CD4-positive, alpha-beta T cell treated with Interleukin-21 for 1 hour (primary cell): ENCODE measurements at places on chromosomes 1 and 21.
A peak's percentile ranks its signal among the peaks of the same experiment; 100 is the strongest.

DNA sequence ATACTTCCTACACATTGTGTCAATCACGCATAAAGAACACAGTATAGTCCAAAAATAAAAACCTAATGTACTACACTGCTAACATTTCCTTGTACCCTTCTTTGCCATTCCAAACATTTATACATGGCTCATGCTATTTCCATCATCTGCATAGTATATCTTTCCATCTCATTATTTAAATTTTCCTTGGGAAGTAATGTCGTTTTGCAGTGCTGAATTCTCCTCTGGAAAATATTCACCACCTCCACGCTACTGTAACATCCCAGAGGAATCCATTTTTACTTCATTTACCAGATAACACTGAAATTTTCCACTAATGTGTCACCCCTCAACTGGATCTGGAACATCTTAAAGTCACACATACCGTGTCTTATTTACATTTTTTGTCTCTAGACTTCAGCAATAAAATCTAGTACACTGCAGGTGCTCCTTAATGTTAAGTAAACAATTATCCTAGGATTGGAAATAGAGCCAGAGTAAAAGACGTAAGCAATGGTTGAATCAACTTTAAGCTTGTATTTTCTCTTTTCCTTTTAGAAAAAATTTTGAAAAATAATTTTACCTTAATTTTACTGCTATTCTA is 881.0 kb downstream of the AMY1C start:
- DNase-seq, result no peak

- DNase-seq, result no peak
These were observed 209.2 kb downstream of the ZNF326 start for GRCh38 chr1:90204023-90204590.

DNA sequence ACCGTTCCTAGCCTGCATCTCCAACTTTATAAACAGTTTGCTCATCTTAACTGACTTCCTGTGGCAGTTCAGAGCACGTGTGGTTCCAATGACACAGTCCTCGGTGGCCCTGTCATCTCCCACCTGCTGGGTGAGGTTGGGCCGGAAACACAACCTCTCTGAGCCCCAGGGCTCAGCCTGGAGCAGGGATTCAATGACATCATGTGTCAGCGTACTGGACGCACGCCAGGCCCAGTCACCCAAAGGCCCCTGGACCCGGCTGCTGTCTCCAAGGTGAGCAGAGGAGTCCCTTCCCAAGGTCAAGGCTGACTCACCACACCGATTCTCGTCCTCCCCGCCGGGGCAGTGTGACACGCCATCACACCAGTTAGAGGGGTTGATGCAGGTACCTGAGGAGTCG is 19.9 kb downstream of the TMPRSS2 start:
- DNase-seq, result no peak

GRCh38 chr1:236100799-236101198 is 35.9 kb upstream of the NID1 start:
- no peak for DNase-seq

GRCh38 chr1:14851760-14852159 is 253.3 kb downstream of the KAZN start:
- DNase-seq, result no peak

DNA sequence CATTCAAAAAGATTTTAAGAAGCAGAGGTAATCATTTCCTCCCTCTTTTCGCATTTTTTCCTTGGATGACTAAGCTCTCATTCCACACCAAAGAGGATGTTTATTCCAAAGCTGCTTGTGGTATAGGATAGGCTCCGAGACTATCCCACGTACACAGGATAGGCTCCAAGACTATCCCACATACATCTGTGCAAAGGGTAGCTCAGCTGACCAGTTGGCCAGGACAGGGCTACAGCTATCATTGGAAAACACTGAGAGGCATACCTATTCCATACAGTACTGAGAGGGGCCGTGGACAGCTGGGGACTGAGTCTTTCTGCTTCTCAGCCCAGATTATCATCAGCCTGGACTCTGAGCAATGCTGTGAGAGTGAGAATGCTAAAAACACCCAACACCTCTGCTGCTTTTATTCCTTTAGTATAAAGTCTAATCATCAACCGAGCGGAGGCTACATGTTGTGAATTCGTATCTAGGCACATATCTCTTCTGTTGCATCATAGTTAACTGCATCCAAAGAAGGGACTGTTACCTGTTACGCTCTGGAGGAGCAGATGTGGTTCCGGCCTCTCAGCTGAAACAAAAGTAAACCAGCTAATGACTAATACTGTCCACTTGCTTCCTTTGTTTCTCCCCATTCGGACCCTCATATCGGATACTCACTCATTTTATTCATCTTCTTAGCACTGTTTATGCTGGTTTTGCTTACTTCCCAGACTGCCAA is 141.0 kb downstream of the TNFSF18 start:
- no peak for DNase-seq

GRCh38 chr21:31181082-31181750 is 142.9 kb upstream of the KRTAP19-8 start:
- peak; percentile 39 for DNase-seq

DNA sequence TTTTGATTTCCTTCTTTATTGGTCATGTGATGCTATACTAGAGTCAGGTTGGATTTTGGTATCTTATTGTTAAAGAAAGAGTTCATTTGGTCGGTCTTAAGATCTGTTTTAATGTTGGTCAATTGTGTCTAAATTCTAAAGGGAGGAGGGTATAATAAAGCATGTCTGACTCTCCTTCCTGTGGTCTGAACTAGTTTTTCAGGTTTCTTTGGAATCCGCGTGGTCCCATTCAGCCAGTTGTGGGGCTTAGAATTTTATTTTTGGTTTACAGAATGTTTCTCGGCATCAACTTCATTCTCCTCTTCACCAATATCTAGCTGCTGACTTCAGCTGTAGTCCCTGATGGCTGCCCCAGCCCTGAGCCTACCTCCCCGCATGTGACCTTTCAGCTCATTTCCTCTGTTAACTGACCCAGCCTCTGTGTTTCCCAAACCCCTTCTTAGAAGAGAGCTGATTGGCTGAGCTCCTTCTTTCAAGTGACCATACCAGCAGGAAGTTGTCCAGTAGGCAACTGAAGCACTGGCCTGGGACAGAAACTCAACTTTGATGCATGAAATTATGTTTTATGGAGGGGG is 8.7 kb upstream of the MYOC start:
- DNase-seq, result no peak

DNA sequence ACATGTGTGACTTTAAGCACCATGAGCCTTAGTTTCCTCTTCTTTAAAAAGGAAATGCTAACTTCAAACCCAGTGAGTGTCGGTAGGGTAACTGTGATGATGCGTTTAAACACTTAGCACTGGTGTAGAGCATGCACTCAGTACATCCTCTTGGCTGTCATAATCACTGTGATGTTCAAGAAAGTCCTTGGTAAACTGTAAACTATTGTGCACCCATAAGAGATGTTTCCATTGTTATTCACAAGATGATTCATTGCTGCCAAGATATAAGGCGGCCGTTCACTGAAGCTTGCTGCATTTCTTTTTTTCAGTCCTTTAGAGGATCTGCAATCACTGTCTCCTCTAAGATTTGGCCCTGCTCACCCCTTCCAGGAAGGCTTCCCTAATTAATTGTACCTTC is 61.8 kb upstream of the DAB1 start:
- DNase-seq, result no peak

GRCh38 chr1:168321945-168322344 is 41.3 kb downstream of the TBX19 start:
- no peak for DNase-seq

DNA sequence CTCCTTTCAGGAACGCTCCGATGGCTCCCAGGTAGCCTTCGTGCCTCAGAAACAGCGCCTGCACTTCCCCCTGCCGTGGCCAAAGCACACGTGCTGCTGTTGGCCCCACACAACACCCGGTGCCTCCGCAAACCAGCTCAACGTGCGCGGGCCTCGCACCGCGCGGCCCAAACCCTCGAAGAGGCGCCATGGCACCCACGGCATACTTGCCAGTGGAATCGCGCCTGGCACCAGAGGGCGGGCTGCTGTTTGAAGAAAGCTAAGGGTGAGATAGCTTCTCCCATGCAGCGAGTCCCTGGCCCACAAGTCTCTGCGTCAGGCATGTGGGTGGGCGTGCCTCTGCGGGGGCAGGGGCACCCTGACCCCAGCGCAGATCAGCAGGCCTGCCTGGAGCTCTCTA is 7.9 kb downstream of the PANK4 start:
- DNase-seq, result no peak

DNA sequence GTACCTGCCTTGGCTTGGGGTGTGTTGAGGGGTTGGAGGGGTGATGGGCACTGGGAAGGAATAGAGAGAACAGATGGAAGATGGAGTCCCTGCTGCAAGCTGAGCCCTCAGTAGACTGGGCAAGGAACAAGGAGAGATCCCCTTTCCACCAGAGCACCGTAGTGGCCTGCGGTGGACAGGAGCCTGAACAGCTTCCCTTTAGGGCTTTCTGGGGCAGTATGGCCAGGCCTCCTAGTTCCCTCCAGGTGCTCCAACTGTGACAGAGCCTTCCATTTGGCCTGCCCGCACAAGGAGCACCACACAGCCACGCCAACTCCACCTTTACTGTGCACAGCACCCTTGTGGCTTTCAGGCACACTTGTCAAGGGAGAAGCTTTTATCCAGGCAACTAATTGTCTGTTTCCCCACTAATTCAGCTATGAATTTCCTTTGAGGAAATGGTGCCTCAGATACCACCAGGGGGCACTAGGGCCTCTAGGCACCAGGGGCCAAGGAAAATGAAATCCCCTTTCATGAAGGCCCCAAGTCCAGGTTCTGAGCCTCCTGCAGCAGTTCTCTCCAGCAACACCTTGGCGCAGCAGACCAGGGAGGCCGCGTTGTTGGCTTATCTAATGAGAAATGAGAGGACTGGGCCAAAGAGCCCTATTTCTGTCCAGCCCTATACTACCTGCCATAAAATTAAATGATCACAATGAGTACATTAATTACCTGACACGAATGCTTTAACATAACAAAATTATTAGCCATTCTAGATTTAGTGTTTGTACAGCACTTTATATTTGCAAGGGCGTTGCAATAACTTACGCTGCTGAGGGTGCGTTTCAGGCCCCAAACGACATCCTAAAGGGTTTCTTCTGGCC is 23.1 kb upstream of the ERI3 start:
- peak; percentile 51 for DNase-seq

DNA sequence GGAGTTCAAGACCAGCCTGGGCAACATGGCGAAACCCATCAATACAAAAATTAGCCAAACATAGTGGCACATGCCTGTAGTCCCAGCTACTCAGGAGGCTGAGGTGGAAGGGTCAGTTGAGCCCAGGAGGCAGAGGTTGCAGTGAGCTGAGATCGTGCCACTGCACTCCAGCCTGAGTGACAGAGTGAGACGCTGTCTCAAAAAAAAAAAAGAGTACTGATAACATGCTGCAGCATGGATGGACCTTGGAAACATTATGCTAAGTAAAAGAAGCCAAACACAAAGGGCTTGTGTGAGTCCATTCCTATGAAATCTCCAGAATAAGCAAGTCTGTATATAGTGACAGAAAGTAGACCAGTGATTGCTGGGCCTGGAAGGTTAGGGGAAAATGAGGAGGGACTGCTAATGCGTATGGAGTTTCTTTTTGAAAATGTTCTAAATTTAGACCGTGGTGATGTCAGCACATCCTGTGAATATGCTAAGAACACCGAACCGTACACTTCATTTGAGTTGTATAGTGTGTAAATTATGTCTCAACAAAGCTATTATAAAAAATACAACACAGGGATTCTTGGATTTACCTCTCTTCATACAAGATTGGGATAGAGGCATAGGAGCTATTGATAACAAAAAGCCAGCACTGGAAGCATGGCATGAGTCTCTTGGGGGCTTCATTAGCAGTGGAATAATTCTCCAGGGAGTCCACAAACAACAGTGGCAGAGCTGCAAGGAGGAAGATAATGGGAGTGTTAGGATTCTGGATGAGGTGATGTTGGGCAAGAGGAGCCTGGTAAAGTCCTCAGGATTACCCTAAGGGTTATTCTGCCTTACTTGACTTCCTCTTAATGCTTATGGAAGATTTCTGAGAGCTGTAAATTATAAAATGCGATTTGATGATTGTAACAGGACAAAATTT is 73.5 kb downstream of the TTC3 start:
- no peak for DNase-seq

GRCh38 chr1:85296980-85297379 is 20.5 kb upstream of the BCL10 start:
- no peak for DNase-seq

- DNase-seq, result no peak
These were observed 467.5 kb upstream of the CXADR start for GRCh38 chr21:17045214-17045853.

- no peak for DNase-seq
These were observed 161.7 kb downstream of the TGFBR3 start for GRCh38 chr1:91724231-91724630.
